CD4-positive, alpha-beta T cell treated with Interleukin-4 for 4 hours (primary cell): ENCODE measurements at places on chromosomes 2 and 18.

DNA sequence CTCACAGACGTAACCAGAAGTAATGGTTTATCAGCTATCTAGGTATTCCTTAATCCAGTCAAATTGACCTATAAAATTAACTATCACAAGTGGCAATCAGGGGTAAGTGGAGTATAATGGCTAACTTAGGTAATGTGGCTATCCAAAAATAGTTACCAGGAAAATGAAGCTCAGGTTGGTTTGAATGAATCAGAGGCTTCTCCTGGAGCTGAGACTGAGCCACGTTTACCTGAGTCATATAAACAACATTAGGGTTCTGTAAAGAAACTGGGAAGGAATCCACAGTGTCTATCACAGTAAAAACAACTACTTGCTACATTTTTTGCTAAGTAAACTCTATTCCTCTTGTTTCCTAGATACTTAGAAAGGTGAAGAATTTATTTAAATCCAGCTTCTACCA lies 236.0 kb upstream of the SPHKAP start:
- DNase-seq = no peak

- DNase-seq = no peak
These were observed 14.9 kb upstream of the B3GNT2 start for GRCh38 chr2:62180975-62181374.

- no peak for DNase-seq
These were observed 106.8 kb downstream of the CYP26B1 start for GRCh38 chr2:72040629-72041571.

DNA sequence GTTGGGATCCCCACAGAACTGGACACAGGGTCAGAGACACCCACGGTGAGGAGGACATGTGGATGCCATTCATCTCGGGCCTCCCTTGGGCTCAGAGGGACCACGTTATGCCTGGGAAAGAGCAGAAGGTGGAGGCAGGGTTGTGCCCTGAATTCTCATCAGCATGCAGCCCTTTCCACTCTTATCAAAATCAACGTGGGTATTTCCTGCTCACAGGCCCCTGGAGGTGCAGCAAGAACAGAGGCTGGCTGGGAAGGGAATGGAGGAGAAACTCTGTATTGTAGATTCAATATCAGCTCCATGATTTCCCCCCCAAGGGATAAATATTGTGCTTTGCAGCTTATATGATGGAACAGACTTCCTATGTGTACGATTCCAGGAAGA lies 90.9 kb downstream of the SETBP1 start:
- DNase-seq = no peak

GRCh38 chr18:75304678-75305557 lies 94.3 kb downstream of the TSHZ1 start:
- no peak for DNase-seq

DNA sequence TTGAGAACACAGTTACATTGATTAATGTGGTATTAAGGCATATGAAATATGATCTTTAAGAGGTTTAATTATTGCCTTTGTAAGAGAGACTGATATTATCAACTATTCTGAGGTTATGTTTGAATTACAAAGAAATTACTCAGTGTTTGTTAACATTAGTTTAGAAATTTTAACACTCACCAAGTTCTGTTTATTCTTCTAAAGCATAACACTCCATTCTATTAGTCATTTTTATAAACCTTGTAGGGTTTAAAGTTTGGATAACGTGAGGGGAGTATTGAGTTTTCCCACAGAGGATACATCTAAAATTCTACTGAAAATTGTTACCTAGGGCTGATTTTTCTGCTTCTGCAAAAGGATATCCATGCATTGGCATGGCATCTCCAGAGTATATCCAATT lies 7.7 kb downstream of the CCDC178 start:
- no peak for DNase-seq
